Cortex of kidney (tissue), 1 donor: ENCODE measurements at places on chromosomes 2 and 18.

- DNase-seq, result no peak
Observed at GRCh38 chr18:78363556-78364387, 615.8 kb upstream of the SALL3 start.

DNA sequence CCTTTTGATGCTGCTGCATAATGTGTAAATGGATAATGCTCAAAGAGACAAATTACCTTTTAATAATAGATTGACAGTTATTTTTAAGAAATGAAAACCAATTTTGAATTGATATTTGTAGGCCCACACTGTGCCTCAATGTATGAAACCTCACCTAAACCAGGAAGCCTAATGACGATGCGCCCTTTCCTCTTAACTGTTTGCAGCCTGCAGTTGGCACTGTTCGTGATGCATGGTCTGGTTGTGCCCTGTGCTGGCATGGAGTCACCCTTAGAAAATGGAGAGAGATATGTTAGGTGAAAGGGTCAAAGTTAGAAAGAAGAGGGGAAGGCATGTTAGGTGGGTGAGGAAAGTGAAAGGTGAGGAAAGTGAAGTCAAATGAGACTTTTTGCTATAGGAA, 390.2 kb downstream of the PTPRM start:
- no peak for DNase-seq

DNA sequence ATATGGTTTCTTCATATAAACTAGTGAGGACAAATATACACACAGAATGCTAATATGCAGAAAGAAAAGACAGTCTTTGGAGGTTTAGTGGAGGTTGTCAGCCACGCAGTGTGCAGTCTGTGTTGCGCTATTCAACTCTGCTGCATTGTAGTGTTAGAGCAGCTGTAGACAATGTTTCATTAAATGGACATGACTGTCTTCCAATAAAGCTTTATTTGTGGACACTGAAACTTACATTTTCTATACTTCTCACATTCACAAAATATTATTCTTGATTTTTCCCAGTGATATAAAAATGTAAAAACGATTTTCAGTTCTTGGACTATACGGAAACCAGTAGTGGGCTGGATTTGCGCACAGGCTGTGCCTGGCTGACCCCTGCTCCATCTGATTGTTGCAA, 13.3 kb downstream of the TTC27 start:
- no peak for DNase-seq

DNA sequence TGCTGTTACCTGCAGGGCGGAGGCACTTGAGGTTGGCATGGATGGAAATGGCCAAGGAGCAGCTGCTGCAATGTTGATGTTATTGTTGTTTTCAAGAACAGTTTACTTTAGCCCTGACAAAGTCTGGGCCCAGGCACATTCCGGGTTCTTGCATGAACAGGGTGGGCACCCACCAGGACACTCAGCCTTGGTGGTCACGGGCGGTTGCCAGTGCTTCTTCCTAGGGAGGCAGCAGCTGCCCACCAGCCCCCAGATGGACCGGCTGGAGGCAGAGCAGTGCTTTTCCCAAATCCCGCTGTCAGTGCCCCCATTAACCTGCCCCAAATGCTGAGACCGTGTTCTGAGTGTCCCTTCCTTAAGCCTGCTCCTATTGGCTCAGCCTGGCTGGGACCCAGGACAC, 38.5 kb upstream of the B3GNT7 start:
- DNase-seq, result no peak

- DNase-seq, result no peak
Observed at GRCh38 chr2:163370169-163370886, 365.5 kb downstream of the FIGN start.

DNA sequence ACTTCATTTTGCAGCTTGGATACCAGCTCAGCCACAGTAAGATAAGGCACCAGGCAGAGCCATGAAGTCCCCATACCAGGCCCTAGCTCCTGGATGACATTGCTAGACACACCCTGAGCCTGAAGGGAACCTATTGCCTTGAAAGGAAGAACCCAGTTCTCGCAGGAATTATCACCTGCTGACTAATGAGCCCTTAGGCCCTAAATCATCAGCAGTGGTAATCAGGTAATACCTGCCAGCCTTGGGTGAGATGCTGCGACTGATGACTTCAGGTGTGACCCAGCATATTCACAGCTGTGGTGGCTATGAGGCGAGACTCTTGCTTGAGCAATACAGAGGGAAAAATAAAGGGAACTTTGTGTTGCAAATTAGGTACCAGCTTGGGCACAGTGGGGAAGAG, 24.9 kb downstream of the CLK1 start:
- no peak for DNase-seq

DNA sequence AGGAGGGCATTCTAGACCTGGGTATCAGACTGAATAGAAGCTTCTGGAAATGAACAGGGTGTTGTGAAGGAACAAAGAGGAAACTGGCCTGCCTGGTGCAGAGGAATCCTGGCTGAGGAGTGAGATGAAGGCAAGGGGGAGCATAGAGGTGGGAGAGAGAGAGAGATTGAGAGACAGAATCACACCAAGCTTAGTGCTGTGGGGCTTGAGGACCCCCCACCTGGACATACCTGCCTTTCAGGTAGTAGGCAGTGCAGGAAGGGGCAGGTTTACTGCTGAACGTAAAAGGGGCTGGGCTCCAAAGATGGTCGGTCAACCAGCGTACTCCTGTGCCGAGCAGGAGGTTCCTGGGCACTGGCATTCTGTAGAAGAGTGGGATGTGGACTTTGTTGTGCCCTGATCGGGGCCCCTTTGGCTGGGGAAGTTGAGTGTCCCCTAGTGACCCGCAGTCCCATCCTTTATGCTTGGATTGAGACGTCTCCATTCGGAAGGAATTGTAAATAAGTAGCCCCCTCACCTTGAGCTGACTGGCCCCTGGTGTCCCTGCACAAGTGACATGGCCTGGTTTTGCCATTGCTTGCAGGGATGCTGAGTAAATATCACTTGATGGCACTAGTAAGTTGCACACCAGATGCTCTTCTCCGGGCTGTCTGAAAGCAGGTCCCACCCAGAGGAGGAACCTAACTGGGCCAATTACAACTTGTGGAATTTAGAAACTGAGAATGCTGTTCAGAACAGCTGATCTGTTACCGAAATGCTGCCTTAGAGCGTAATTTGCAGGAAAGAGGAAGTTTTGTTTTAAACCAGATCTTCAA, 1.4 kb downstream of the UBE2F start:
- no peak for DNase-seq

DNA sequence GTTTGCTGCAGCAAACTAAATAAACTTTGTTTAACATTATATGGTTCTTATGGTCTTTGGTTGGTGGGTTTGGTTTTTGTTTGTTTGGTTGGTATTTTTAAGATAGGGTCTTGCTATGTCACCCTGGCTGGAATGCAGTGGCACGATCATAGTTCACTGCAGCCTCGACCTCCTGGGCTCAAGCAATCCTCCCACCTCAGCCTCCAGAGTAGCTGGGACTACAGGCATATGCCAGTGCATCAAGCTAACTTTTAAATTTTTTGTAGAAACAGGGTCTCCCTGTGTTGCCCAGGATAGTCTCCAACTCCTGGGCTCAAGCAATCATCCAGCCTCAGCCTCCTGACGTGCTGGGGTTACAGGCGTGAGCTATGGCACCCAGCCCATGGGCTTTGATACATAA, 7.1 kb upstream of the RPRD1A start:
- DNase-seq, result no peak

DNA sequence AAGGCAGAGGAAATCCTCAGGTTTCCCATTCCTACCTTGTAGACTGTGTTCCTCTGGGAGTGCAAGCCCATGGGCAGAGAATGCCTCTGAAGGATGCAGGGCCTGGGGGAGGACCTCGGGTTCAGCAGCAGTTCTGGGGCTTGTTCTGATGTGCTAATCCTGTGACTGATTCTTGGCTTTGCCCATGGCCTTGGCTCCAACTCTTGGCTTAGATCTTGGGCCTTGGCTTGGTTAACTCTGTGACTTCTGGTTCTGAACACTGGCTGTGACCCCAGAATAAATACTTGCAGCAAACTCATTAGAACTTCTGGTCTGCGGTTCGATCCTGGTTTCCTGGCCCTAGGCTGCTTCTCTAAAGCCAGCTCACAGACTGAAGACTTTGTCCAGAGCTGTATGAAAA, 366.9 kb upstream of the ZEB2 start:
- no peak for DNase-seq

DNA sequence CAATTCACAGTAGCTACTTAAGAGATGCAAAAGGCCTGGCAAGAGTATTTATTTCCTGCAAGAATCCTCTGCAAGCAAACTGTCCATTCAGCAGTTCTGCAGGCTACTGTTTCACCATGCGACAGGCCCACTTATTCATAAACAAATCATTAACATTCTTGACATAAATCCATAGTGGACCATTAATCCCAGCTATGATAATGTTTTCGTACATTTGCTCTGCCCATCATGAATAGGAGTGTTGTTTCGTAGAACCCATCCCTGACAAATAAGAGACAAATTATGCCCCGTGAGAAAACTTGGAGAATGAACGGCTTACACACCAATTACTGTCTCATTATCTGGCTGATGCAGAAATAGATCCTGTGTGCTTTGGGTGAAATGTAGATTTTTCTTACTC, 65.4 kb downstream of the PID1 start:
- DNase-seq, result no peak

DNA sequence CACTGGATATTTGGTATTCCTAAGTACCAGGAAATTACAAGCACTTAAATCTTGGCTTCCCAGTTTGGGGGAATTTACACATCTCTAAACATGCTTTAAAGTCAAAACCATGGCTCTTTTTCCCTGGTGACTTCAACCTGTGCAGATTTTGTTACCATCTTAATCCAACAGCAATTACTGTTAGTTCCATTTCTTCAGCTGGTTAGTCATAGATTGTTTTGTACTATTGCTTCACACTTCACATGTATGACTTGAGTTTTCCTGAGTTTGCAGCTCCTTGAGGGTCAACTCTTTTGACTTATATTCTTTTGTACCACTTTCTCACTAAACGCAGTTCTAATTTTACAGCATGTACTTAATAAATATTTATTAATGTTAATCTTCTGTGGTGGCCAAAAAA, 203.4 kb upstream of the RND3 start:
- DNase-seq, result no peak

GRCh38 chr18:69085951-69086350, 288.1 kb downstream of the CCDC102B start:
- DNase-seq, result no peak

DNA sequence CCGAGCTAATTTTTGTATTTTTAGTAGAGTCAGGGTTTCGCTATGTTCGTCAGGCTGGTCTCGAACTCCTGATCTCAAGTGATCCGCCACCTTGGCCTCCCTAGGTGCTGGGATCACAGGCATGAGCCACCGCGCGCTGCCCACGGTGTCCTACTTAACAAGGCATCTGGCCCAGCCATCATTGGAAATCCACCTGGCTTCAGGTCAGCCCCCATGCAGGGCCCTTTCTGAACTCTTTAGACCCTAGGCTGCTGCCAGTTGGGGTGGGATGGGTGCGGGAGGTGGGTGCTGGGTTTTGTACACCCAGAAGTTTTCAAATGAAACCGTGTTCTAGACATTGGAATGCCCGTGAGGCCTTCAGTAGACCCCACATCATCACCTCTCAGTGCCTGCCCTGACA, 26.6 kb upstream of the NT5DC4 start:
- DNase-seq, result no peak

GRCh38 chr2:237864444-237864931, 5.1 kb downstream of the RAMP1 start:
- DNase-seq, result no peak

DNA sequence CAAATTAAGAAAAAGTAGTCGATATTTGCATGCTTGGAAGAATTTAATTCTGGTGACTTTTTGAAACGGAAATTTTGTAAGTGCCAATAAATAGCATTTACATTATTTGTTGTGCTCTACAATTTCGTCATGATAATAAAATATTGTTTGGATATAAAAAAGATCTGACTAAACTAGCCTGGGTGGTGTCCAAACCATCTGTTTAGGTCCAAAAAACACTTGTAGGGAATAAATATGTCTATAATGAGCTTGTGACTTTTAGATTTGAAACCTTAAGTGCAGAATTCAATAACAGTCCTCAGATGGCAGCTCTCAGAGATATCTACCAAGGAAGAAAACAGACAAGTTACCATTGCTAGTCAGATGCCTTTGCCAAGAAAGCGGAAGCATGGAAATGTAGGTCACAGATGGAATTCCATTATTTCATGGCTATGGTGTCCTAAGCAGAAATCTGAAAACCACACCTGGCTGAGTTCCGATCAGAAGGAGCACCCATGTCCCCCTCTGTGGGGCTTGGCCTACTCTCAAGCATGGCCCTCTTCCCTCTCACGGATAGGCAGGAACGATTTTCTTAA, 731.1 kb downstream of the RNF144A start:
- DNase-seq, result no peak

DNA sequence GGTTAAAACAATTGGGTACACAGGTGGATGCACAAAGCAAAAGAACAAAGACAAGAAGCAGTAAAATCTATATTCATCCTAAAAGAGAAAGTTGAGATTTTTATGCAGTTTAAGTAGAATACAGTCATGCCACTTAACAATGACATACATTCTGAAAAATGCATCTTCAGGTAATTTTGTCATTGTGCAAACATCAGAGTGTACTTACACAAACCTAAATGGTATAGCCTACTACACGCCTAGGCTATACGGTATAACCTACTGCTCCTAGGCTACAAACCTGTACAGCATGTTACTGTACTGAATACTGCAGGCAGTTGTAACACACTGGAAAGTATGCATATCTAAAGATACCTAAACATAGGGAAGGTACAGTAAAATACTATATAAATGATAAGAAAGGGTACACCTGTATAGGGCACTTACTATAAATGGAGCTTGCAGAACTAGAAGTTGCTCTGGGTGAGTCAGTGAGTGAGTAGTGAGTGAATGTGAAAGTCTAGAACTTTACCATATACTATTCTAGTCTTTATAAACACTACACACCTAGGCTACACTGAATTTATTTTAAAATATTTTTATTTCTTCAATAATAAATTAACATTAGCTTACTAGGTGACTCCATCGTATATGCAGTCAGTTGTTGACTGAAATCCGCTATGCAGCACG, 132.9 kb downstream of the BARD1 start:
- DNase-seq, result no peak

DNA sequence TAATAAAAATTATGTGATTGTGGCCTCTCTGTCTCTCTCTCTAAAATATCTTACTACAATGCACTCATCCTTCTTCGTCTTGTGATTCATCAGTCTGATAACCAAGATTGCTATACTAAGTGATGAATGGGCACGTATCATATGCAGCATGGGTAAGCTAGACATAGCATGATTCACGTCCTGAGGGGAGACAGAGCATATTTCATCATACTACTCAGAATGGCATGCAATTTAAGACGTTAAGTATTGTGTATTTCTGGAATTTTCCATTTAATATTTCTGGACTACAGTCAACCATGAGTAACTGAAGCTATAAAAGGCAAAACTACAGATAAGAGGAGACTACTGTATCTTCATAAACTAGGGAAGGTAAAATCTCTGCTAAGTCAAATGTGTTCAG, 97.0 kb upstream of the CD226 start:
- DNase-seq, result no peak
